ENCODE measurements at places on chromosomes 2 and 18.
A peak's percentile ranks its signal among the peaks of the same experiment; 100 is the strongest.

GRCh38 chr2:236264256-236264655 lies at the start of gene ASB18:
TSS of gene ASB18 (minus strand) at chr2:236264406. CDS start at chr2:236264345, 61 bp downstream.
- no peak for DNase-seq

- peak; percentile 74 for DNase-seq
Measured at GRCh38 chr2:225889452-225889851, 489.9 kb downstream of the NYAP2 start.

GRCh38 chr2:201932511-201932910 lies 101.1 kb upstream of the FZD7 start:
- no peak for DNase-seq

GRCh38 chr18:3664563-3665178 lies 214.7 kb downstream of the TGIF1 start:
- no peak for DNase-seq

- DNase-seq, result no peak
Measured at GRCh38 chr2:241088791-241089732, 13.0 kb downstream of the MTERF4 start.

- no peak for DNase-seq
Measured at GRCh38 chr2:37982147-37982582, 57.1 kb downstream of the RMDN2 start.

DNA sequence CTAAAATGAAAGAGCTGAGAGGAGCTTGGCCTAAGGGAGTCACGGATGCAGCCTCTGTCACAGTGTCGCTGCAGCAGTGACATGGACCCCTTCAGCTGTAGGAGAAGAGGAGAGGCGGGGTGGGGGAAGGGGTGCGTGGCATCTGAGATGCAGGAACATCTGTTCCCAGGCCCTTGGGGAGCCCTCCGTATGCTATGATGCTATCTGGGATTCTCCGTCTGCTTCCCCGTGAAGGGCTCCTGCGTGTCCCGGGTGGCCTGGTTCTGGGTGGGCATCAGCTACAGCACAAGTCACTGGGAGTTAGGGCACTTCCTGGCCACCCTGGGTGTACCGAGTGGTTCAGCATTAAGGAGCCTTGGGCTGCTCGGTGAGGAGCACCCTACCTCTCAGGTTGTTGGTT lies 35.6 kb upstream of the B3GNT7 start:
- DNase-seq, result no peak

GRCh38 chr2:172086241-172087206 lies 1.2 kb downstream of the DLX1 start:
- no peak for DNase-seq

DNA sequence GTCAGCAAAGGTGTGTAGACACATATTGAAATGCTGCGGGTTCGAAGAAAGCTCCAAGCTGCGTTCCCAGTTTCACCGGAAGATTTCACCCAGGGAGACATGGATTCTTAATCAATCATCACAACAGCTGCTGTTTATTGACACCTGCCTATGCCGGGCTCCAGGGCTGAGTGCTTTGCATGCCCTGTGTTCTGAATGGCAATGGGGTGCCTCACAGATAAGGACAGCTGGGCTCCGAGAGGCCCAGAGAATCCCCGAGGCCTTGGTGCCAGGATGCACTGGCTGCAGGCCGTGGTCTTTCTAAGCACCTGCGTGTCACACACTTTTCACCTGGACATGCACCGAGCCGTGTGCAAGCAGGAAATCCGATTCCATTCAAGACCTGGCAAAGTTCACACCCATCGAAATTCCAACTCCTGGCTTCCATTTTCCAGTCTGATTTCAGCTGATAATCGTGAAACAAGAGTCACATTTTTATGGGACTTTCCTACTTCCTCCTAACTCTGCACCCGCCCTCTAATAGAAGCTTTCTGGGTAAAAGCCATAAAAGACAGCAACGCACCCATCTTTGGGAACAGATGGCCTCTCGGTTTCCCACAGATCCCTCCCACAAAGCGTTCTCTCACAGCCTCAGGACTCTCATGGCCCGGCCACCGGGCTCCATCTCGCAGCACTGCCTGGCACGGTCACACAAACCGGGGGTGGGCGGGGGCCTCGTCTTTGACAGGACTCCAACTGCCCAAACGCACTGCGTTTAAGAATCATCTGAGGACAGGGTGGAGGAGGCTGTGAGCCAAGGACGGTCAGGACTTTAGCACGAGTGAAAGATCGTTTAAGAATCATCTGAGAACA lies 245.6 kb upstream of the SALL3 start:
- no peak for DNase-seq

- no peak for DNase-seq
Measured at GRCh38 chr2:239870276-239870675, 154.9 kb downstream of the NDUFA10 start.

- DNase-seq, result no peak
Measured at GRCh38 chr2:96819128-96819875, 3.2 kb downstream of the CNNM3 start.

GRCh38 chr18:40935423-40935822 lies 1019.6 kb upstream of the PIK3C3 start:
- DNase-seq, result no peak

DNA sequence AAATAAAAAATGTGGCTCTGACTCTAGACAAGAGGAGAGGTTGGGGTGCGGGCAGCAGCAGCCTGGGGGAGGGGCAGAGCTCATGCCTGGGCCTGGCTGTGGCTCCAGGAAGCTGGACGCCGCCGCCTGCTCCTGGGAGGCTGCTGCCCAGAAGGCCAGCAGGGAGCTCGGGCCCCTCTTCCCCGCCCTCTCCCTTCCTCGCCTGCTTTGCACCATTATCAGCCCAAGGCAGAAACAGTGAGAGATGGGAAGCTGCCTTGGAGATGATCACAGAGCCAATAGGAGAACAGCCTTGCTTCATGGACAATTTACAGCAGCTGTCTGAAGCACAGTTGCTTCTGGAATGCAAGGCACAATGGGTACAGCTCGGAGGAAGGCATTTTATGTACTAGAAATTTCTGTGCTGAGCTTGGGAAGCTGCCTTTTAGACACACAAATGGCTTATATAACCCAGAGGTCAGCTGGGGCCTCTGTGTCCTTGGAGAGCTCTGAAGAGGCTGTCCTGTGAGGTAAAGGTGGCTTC lies 55.3 kb upstream of the AFF3 start:
- no peak for DNase-seq

GRCh38 chr2:105803337-105803736 lies 58.6 kb downstream of the NCK2 start:
- no peak for DNase-seq

DNA sequence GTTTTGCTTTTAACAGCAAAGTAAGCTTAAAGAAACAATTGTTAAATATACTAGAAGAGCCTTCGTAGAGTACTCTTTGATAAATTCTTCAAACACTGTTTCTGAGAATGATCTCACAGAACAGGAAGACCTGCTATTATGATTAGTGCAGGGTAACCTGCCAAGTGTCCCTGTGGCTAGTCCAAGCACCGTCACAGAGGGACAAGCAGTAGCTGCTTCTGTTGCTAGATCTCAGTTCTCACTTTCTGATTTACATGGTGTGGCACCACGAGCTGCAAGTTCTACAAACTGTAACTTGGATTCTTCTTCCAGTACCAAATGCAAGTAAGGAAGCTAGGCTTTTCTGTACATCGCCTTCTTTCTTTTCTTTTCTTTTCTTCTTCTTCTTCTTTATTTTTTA lies 121.5 kb downstream of the PIEZO2 start:
- DNase-seq, result no peak

GRCh38 chr2:125867908-125868307 lies 788.0 kb upstream of the GYPC start:
- DNase-seq, result no peak

DNA sequence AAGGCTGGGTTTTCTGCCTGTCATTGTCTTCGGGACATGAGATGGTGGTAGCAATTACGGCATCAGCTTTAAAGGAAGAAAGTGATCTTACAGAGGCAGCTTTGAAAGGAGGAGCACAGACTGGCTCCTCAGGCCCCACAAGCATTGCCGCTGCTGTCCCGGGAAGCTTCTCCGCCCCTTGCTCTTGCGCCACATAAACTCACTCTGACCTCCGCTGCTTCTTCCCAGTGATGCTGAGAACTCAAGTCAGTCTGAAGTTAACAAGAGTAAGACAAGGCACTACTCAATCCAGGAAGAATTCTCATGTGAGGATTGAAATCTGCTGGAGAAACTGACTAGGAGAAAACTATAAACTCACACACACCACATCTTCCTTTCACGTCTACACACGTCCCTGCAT lies 112.4 kb upstream of the RIOK3 start:
- DNase-seq, result no peak

DNA sequence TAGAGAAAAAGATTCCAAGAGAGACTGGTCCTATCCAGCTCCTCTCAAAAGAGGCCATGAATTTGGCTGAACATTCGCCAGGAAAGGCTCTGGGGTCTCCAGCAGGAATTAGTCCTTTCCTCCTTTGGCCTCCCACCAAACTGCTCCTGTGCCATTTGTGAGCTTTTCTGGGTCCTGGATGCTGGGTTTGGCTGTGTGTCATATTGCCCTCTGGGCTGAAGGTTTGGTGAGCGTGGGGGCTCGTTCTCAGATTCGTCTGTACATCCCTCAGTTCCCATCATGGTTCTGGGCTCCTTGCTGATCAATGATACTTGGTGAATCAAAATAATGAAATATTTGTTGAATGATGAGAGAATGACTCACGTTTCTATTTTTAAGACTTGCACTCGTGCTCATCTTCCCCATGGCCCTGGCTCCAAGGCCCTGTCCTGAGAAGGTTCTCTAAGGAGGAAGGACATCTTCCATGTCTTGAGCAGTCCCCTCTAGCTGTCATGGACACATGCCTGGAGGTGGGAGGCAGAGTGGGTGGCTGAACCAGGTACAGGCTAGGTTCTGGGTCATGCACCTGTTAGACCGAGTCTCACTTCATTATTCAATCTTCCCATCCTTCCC lies 47.8 kb upstream of the RHOB start:
- DNase-seq, result no peak
